NCI-H774 (cell line): ENCODE measurements at places on chromosomes 7 and 10.

DNA sequence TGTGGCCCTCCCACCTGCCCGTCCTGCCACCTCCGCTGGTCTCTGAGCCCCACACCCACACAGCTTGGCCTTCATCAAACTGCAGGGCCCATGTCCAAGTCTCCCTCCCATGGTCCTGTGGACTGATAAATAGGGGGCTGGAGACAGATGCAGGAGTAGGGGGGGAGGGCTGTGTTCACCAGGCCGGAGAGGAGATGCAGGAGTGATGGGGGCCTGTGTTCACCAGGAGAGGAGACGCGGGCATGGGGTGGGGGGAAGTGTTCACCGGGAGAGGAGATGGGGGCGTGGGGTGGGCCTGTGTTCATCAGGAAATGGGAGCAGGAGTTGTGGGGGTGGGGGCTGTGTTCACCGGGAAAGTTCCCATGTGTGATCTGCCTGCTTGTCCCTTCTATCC, 37.0 kb downstream of the JAKMIP3 start:
- DNase-seq = no peak

GRCh38 chr7:121499624-121500023, 103.5 kb upstream of the FAM3C start:
- no peak for DNase-seq

- DNase-seq = no peak
Measured at GRCh38 chr10:1785835-1786234, 48.5 kb upstream of the ADARB2 start.

- no peak for DNase-seq
Measured at GRCh38 chr10:83917537-83918506, 221.5 kb upstream of the GHITM start.

- no peak for DNase-seq
Measured at GRCh38 chr7:48161407-48162125, 9.7 kb upstream of the ABCA13 start.

GRCh38 chr7:128124786-128125185, 93.5 kb upstream of the LRRC4 start:
- no peak for DNase-seq

GRCh38 chr7:12210179-12211053, 678 bp upstream of the TMEM106B start:
- DNase-seq = peak; percentile 57

- peak; percentile 35 for DNase-seq
Measured at GRCh38 chr10:114611617-114612016, 46.5 kb downstream of the ABLIM1 start.

DNA sequence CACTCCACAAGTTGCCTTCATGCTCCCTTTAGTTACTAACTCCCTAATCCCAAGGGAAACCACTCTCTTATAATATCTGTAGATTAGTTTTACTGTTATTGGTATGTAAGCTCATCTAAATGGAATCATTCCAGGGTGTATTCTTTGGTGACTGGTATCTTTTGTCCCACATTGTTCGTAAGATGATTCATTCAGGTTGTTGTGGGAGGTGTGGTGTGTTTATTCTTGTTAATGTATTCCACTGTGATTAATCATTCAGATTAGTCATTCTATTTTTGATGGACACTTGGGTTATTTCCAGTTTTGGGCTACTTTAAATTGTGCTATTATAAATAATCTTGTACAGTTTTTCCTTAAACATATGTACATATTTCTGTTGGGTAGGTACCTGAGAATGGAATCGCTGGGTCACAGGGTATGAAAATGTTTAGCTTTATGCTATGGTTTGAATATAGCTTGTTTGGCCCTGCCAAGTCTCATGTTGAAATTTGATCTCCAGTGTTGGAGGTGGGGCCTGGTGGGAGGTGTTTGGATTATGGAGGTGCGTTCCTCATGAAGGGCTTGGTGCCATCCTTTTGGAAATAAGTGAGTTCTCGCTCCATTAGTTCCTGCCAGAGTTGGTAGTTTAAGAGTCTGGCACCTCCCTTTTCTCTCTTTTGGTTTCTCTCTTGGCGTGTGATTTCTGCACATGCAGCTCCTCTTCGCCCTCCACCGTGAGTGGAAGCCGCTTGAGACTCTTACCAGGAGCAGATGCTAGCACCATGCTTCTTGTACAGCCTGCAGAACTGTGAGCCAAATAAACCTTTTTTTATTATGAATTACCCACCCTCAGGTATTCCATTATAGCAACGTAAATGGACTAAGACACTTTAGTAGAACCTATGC, 13.8 kb downstream of the BTRC start:
- no peak for DNase-seq

- no peak for DNase-seq
Measured at GRCh38 chr10:34821587-34822585, 6.8 kb upstream of the PARD3 start.

DNA sequence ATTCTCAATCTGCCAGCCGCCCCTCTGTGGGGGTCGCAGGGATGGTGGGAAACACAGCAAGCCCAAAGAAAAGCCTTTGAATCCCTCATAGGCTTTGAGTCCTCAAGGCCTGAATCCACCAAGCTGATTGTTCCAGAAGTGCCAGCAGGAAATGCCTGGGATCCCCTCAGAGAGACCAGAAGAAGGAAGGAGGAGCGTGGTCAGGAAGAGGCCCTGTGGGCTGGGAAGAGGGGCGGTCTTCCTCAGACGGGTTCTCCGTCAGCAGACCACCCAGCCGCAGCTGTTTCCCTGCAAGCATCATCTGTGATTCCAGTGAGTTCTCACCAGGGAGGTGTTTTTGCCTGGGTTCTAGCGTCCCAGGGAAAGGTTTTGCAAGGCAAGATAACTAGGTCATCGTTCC, 190.0 kb upstream of the KLF6 start:
- DNase-seq = no peak

- no peak for DNase-seq
Measured at GRCh38 chr7:92987095-92987494, 130.7 kb downstream of the SAMD9 start.

- DNase-seq = no peak
Measured at GRCh38 chr7:75889223-75889825, 10.5 kb downstream of the RHBDD2 start.

DNA sequence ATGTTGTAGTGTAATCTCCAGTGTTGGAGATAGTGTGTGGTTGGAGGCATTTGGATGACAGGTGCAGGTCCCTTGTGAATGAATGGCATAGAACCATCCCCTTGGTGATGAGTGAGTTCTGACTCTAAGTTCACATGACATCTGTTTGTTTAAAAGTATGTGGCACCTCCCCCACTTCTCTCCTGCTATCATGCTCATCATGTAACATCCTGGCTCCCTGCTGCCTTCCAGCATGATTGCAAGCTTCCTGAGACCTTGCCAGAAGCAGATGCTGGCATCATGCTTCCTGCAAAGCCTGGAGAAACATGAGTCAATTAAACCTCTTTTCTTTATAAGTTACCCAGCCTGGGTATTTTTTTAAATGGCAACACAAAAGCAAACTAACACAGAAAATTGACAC, 499.0 kb upstream of the SEMA3D start:
- no peak for DNase-seq

DNA sequence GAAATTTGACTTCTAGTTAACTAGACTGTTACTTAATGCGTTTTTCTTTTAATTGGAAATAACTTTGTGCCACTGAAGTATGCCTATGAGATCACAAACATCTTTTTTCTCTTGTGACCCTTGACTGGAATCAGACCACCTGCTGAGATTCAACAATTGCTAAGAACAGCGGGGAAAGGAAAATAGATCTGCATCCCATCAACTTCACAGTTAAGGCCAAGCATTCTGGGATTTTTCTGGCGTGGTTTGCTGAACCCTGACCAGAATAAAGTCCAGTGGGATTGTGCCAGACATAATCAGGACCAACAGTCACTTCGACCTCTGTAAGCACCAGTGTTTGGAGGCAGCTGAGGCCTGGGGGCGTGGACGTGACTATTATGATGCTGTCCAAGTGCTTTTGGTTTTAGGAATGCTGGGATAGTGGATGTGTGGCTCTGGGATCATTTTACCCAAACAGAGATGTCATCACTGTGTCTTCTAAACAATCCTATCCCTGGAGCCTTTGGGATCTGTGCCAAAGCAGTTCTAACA, 373.3 kb upstream of the PRKCQ start:
- DNase-seq = no peak

GRCh38 chr7:139623518-139623917, 100.0 kb downstream of the CLEC2L start:
- DNase-seq = no peak

- no peak for DNase-seq
Measured at GRCh38 chr7:67637023-67637358, 640.4 kb downstream of the TYW1 start.

GRCh38 chr10:110447886-110448285, 49.8 kb upstream of the DUSP5 start:
- DNase-seq = no peak

GRCh38 chr7:7953806-7954205, 14.8 kb upstream of the GLCCI1 start:
- DNase-seq = no peak

DNA sequence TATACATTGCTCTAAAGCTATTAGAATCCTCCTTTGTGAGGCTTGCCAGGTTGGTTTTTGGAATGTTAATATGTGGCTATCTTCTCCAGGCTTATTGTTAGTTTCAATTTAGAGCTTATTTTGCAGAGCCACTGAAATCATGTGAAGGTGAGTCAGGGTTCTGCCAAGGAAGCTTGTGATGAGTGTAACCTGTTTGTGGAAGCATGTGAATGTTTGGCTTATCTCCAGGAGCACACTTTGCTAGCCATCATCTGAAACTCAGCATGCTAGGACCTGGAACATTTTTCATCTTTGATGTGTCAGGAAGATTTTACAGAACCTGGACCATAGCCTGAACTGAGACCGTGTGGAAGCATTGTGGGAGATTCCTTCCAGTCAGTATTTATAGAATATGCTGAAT, 197.3 kb downstream of the PPP1R9A start:
- no peak for DNase-seq

DNA sequence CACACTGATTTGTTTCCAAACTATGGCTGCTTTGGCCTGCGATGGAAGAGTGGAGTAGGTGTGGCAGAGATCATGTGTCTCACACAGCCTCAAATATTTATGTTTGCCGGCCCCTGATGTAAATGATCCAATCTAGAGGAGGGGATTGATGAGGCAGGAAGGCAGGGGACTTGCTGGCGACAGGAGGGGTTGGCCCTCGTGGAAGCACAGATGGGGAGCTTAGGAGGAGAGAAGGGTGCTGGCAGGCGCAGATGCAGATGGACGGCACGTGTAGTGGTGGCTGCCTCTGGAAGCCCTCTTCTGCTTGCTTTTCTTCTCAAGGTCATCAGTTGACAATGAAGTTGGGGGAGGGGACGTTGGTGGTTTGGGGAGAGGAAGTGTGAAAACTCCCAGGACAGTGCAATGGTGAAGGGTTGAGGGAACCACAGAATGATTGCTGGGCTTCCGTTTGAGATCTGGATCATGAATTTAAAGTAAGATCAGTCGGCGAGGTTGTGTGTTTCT, 15.4 kb downstream of the COL13A1 start:
- no peak for DNase-seq

GRCh38 chr7:18450019-18450418, 45.5 kb upstream of the HDAC9 start:
- DNase-seq = no peak

GRCh38 chr7:41187322-41187721, 515.6 kb downstream of the INHBA start:
- DNase-seq = no peak

DNA sequence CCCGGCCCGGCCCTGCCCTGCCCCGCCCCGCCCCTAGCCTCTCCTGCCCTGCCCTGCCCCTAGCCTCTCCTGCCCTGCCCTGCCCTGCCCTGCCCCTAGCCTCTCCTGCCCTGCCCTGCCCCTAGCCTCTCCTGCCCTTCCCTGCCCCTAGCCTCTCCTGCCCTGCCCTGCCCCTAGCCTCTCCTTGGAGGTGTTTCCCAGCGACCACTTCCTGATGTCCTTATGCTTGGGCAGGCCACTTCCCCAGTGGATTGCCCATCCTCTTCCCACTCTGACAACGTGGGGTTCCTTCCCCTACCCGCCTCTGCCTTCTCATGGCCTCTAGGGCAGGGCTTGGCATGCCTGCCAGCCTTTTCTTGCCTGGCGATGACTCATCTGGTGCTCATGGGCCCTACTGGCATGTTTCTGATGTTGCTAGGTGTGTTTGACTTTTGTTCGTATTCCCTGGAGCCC, 21.2 kb downstream of the PRXL2A start:
- no peak for DNase-seq

DNA sequence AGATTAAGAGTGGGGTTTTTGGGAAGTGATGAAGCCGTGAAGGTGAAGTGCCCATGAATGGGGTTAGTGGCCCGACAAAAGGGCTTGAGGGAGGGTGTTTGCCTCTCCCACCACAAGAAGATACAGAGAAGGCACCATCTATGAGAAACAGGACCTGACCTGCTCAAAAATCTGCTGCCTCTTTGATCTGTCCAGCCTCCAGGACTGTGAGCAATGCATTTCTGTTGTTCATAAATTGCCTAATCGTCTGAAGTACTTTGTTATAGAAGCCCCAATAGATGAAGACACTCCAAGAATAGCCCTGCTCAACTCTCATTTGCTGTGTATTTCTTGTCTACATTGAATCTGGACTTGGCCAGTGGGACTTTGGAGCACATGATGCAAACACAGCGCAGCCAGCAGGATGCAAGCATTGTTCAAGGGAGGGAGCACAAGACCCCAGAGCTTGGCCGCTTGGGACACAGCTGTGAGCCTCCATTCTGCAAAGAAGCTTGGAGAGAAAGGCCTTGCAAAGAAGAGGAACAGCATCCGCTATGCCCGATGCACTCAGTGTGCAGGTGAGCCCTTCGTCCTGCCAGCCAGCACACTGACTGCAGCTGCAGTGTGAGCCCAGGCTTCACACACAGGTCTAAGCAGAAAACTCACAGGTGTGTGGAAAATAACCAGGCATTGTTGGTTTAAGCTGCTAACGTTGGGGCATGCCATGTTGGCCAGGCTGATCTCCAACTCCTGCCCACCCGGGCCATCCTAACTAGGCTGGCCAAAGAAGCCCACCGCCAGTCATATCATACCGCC, 73.2 kb upstream of the KLF6 start:
- DNase-seq = no peak

- no peak for DNase-seq
Measured at GRCh38 chr7:126608339-126608776, 644.4 kb downstream of the GRM8 start.

GRCh38 chr7:2079332-2080059, 153.2 kb downstream of the MAD1L1 start:
- no peak for DNase-seq

DNA sequence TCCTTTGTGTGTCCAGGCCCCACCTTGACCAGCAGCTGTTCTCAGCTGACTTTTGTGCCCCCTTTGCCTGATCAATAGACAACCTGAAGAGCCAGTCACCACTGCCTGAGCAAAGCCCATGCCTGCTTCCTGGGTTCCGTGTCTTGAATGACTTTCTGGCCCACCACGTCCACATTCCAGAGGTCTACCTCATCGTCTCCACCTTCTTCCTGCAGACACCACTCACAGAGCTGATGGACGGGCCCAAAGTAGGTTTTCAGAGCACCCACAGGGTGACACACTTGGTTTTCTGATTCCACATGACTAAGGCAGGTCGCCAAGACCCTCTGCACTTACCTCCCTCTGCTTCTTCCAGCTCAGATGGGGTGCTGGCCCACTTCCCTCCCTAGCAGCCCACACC, 126.8 kb downstream of the WDFY4 start:
- no peak for DNase-seq

DNA sequence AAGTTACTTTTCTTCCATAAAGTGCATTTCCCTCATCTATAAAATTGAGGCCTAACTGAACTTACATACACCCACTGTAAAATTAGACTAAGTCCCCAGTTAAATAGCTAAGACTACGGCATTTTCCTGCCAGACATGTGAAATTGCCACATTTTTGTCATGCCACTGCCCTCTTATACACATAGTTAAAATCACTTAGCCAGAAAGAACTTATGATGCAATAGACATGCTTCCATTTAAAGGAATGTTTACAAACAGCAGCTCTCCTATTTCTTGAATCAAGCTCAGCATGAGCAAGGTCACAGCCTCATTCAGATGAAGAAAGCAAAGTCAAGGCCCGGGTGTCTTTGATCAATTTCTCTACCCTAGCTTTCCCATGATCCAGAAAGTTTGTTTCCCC, 175.7 kb downstream of the LRRN3 start:
- no peak for DNase-seq
